Mammary epithelial cell (primary cell): ENCODE measurements at places on chromosomes 7 and 10. TPM values are rescaled to one million over a fixed set of nuclear protein-coding genes. Genes with fewer than 3 reads are reported as not detected.

DNA sequence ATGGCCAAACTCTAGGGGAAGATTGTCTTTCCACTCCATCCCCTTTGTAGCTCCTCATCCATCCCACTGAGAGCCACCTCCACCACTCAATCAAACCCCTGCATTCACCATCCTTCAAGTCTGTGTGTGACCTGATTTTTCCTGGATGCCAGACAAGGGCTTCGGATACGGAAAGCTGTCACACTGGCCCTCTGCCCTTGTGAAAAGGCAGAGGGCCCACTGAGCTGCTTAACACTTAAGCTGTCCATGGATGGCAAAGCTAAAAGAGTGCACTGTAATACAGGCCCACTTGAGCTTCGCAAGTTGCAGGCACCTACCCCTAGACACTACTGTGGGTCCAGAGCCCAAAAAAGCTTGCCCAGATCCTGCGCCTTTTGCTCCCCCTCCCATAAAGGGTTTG lies 237.2 kb downstream of the MAGI2 start:
- no peak for DNase-seq

DNA sequence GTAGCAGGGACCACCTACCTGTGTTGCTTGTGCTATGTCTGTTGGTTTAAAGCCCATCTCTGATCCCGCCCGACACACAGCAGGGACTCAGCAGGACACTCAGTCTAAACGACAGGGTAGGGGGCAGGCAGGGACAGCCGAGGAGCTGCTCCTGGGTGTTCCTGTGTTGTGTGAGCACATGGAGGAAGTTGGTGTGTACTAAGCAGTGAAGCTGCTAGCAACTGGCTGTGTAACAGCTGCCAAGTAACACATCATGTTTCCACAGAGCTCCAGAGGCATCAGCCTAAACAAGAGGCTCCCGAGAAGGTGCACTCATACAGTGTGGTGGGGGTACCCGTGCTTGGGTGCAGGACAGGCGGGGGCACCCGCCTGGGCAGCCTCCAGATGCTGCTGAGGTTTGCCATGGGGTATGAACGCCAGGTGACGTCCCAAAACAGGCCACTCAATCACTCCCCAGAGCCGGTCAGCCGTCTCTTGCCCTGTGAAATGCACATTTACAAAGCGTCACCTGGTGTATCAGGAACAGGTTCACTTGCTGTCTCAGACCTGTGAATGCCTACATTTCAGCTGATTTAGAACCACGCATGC lies 59.6 kb downstream of the PTPRN2 start:
- no peak for DNase-seq

GRCh38 chr10:46091080-46091827 lies 45.2 kb upstream of the MSMB start:
- DNase-seq = no peak

UBE3C gene
- total RNA-seq = 109 TPM

HKDC1 gene
- total RNA-seq = under 0.01 TPM

GTF2IRD1 gene
- 21.0 TPM for total RNA-seq

GLCCI1 gene
- 11.9 and 14.6 TPM in 2 replicates for total RNA-seq
